ENCODE measurements at places on chromosomes 7 and 10.

- no peak for DNase-seq
These were observed 48.2 kb upstream of the FXYD4 start for GRCh38 chr10:43323245-43323644.

- no peak for DNase-seq
These were observed 236.9 kb downstream of the PRKG1 start for GRCh38 chr10:51311228-51311627.

GRCh38 chr7:240146-240676, 47.8 kb downstream of the FAM20C start:
- DNase-seq: no peak

GRCh38 chr7:11212080-11212711, 238.5 kb downstream of the PHF14 start:
- peak; percentile 48 for DNase-seq

- no peak for DNase-seq
These were observed 220.9 kb downstream of the RNLS start for GRCh38 chr10:88361995-88362807.

Data from amniotic stem cell (primary cell).